Activated naive CD8-positive, alpha-beta T cell treated with anti-CD3 and anti-CD28 coated beads for 36 hours (primary cell): ENCODE measurements at places on chromosomes 16 and 17.

DNA sequence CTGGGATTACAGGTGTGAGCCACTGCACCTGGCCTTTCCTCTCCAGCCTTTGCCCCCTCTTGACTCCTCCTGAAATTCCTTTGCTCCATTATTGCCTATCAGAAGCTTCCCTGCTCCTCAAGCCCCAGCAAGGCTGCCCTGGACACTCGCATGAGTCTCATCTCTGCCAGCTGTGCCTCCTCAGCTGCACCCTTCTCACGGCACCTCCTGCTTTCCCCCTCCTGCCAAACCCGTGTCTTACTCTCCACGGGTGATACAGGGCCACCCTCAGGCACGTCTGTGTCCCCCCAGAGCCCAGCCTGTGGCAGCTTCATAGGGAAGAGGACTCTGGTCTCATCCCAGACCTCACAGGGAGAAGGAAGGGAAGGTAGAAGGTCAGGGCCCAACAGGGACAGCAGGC lies 15.4 kb downstream of the G6PC3 start:
- no peak for DNase-seq

DNA sequence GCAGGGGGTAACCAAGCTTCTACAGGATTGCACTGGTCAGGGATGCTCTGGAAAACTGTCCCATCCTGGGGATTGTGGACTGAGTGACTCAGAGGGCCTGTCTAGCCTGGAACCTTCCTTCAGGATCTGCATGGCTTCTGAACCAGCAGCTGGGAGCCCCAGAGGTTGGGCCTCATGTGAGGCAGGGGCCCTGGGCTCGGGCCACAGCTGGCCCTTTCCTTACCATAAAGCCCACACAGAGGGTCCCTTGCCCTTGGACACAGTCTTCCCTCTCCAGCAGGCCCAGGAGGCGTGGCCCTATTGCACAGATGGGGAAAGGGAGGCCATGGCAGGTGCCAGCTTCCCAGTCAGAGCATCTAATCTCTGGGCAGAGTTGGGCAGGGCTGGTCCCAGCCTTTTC lies 30.5 kb downstream of the ADCY7 start:
- DNase-seq = no peak

GRCh38 chr17:27603880-27604794 lies 26.9 kb upstream of the LGALS9 start:
- DNase-seq = no peak

DNA sequence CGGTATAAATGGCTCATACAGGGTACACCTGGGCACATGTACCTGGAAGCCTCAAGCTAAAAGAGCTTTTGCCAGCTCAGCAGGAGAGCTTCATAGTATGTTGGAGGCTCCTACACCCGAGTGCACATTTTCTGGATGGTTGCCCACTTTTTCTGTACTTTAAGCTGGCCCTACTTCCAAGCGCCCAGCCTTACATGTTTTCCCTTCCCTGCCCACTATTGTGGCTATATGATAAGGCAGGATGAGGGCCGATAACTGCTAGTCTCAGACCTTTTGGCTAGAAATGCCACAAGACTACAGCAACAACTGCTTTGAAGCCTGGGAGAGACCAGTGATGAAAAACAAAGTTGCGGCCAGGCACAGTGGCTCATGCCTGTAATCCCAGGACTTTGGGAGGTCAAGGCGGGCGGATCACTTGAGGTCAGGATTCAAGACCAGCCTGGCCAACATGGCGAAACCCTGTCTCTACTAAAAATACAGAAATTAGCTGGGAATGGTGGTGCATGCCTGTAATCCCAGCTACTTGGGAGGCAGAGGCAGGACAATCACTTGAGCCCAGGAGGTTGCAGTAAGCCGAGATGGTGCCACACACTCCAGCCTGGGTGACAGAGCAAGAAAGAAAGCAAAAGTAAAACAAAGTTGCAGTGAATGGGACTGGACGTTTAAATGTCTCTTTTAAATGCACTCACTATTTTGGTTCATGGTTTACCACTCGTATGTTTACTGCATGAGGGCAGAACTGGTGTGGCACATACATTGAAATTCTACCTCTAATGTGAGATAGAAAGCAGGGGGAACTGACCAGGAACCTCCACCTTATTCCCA lies 14.2 kb upstream of the MARCHF10 start:
- DNase-seq = no peak

GRCh38 chr17:74703311-74703710 lies 9.4 kb downstream of the CD300LF start:
- no peak for DNase-seq
